CD8-positive, alpha-beta T cell (primary cell): ENCODE measurements at places on chromosomes 5 and 9. TPM values are rescaled to one million over a fixed set of nuclear protein-coding genes. Genes with fewer than 3 reads are reported as not detected.

DNA sequence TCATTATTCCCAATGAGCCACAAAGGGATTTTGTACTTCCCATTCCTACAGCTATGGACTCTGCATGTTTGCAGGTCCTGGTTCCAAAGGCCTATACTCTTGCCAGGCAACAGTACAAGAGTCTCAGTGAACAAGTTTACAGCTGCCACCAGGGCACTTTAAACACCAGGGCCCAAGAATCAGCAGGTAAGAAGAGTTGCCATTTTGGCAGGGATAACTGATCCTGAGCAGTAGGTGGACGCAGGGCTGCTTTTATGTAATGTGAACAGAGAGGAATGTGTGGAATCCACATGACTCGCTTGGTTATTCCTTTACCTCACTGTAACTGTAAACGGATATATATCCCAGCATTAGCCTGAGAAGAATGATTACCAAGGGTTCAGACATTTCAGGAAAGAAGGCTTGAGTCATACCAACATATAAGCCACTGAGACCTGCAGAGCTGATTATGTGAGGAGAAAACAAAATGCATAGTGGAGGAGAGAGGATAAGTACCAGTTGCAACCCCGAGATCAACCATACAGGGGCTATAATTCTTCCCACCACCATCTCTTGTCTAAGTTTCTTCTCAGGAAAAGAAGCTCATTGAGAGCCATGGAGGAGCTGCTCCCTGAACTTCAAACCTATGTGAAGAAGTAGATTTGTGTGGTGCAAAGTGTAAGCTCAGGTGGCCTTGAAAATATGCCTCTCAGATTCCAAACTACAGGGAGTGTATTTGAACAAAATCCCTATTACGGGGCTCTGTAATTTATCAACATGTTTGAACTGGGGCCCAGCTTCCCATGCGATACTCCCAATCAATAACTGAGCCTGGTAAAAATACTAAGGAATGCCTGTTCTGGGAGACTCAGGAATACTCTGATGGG, 24.6 kb downstream of the RAPGEF6 start:
- DNase-seq: no peak

- DNase-seq: no peak
These were observed 20.7 kb upstream of the PANK3 start for GRCh38 chr5:168599826-168600225.

Gene ARID3C
- total RNA-seq: not detected

Gene IL7R
- total RNA-seq: 287 TPM

- DNase-seq: no peak
These were observed 34.0 kb upstream of the SLC28A3 start for GRCh38 chr9:84374516-84374915.

Gene KIF4B
- not detected for total RNA-seq
